CD4-positive, CD25-positive, alpha-beta regulatory T cell (primary cell): ENCODE measurements at places on chromosomes 11 and 22. TPM values are rescaled to one million over a fixed set of nuclear protein-coding genes. Genes with fewer than 3 reads are reported as not detected.

- DNase-seq: no peak
- H3K4me1 ChIP-seq: peaks cover 47% of the 10 kb centered on the region
- H3K4me3 ChIP-seq: no peak overlapping the region
Observed at GRCh38 chr11:65390996-65391395, 4.6 kb downstream of the FRMD8 start.

- peak overlapping the region; percentile 31 for H3K27ac ChIP-seq
- peaks cover 37% of the 10 kb centered on the region for H3K4me1 ChIP-seq
Observed at GRCh38 chr11:62721994-62722393, 5.3 kb downstream of the HNRNPUL2 start.

DNA sequence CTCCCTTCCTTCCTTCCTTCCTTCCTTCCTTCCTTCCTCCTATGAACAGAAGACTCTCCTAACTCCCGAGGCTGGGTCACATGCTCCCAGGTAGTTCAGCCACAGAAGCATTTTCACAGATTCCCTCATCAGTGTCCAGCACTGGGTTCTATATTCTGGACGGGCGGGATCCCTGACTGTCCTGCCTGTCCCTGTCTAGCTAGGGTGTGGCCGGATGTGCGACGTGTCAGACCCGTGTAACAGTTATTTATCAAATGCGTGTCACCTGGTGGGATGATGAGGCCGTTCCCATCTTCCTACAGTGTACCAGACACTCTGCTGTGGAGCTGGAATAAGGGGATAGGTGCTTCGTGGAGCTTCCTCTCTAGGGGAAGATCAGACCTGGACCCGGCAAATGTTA lies 901.0 kb downstream of the BRD1 start:
- no peaks in the 10 kb centered on the region for H3K36me3 ChIP-seq
- no peak for DNase-seq
- no peak overlapping the region for H3K27ac ChIP-seq

GRCh38 chr11:134636071-134636470 lies 224.0 kb upstream of the B3GAT1 start:
- DNase-seq: no peak
- H3K27me3 ChIP-seq: no peaks in the 10 kb centered on the region
- no peak overlapping the region for H3K27ac ChIP-seq
- H3K4me1 ChIP-seq: no peaks in the 10 kb centered on the region
- no peak overlapping the region for H3K4me3 ChIP-seq

GRCh38 chr22:39299829-39300178 lies 19.6 kb downstream of the RPL3 start:
- no peak overlapping the region for H3K27ac ChIP-seq

GRCh38 chr11:2300936-2301630 lies 635 bp downstream of the C11orf21 start:
- H3K36me3 ChIP-seq: no peaks in the 10 kb centered on the region
- H3K4me1 ChIP-seq: peaks cover 76% of the 10 kb centered on the region
- H3K27ac ChIP-seq: peak overlapping the region; percentile 80
- H3K27me3 ChIP-seq: no peaks in the 10 kb centered on the region

- H3K27me3 ChIP-seq: no peaks in the 10 kb centered on the region
- H3K36me3 ChIP-seq: no peaks in the 10 kb centered on the region
- peaks cover 61% of the 10 kb centered on the region for H3K4me1 ChIP-seq
- peak overlapping the region; percentile 77 for H3K4me3 ChIP-seq
- peak overlapping the region; percentile 87 for H3K27ac ChIP-seq
- DNase-seq: peak; percentile 63
Observed at GRCh38 chr22:46054091-46055073, 77.4 kb upstream of the WNT7B start.

DNA sequence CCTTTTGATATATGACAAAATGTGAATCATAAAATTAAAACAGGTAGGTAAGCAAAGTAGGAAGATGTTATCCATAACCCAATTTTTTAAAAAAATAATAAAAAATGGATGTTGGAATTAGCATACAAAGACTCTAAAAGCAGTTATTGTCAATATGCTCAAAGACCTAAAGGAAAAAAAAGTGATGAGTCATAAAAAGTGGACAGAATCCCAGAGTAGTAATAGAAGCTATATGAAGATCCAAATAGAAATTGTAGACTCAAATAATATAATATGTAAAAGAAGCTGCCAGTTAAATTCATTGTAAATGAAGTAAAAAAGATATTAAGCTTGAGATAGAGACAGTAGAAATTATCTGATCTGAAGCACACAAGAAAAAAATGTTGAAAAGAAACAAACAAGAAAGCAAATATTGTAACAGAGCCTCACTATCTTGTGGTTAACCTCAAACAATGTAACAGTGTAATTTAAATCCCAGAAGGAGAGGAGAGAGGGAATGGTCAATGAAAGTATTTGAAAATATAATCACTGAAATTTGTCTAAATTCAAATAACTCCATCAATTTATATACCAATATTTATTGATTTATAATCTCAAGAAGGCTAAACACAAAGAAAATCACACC lies 773.4 kb upstream of the RAG2 start:
- no peaks in the 10 kb centered on the region for H3K27me3 ChIP-seq
- no peak for DNase-seq
- H3K4me3 ChIP-seq: no peak overlapping the region
- H3K36me3 ChIP-seq: no peaks in the 10 kb centered on the region
- H3K27ac ChIP-seq: no peak overlapping the region

DNA sequence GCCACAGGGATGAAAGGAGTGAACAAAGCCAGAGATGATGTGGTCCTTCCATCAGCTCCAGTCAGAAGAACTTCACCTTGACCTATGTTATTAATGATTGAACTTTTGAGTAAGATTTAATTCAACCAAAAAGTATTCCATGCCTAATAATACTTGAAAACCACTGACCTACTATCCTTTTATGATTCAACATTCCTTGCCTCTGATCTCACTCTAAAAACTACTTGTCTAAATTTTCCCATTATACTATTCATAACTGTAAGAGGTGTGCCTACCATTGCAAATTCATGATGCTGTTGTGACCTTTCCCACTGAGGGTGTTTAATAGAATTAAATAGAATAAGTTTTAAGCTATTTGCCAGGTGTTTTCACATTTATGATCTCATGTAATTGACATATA lies 164.7 kb upstream of the GUCY1A2 start:
- no peak for DNase-seq
- no peak overlapping the region for H3K4me3 ChIP-seq
- no peaks in the 10 kb centered on the region for H3K36me3 ChIP-seq
- H3K4me1 ChIP-seq: no peaks in the 10 kb centered on the region
- H3K27me3 ChIP-seq: no peaks in the 10 kb centered on the region
- H3K27ac ChIP-seq: no peak overlapping the region

- DNase-seq: no peak
- H3K27ac ChIP-seq: no peak overlapping the region
- no peak overlapping the region for H3K4me3 ChIP-seq
- H3K27me3 ChIP-seq: no peaks in the 10 kb centered on the region
- H3K36me3 ChIP-seq: peaks cover 65% of the 10 kb centered on the region
Observed at GRCh38 chr11:68263444-68264035, 8.2 kb downstream of the C11orf24 start.

DNA sequence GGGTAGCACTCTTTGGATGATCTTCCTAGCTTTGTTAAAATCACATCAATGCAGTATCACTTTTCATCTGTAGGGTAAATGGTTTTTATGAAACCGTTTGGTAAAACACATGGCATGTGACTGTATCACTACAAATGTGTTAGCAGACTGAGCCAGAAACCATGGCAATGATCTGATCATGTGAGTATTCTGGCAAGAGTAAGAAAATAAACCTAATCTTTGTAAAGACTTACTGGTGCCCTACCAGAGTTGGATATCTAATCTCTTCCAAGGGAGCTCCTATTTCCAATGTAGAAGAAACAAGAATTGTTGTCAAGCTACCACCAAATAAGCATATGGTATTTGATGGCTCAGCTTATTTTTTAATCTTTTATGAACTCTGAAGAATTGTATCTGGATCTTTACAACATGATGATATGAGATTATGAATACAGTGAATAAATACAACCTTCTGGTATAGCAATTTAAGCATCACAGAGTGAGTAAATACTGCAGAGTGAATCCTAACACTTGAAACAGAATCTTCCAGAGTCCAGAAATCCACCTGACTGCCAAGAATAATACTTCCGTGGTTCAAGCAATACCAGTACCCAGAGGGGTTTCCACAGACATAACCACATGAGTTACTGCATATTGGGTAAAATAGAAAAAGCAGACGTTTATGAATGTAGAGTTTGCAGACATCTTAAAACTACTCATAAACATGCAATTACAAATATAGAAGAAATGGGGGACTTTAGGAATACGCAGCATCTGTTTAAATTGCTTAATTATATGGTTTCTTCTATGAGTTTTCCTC lies 238.8 kb downstream of the TTC28 start:
- H3K27ac ChIP-seq: no peak overlapping the region
- no peaks in the 10 kb centered on the region for H3K36me3 ChIP-seq
- peaks cover 13% of the 10 kb centered on the region for H3K4me1 ChIP-seq
- H3K4me3 ChIP-seq: no peak overlapping the region

DNA sequence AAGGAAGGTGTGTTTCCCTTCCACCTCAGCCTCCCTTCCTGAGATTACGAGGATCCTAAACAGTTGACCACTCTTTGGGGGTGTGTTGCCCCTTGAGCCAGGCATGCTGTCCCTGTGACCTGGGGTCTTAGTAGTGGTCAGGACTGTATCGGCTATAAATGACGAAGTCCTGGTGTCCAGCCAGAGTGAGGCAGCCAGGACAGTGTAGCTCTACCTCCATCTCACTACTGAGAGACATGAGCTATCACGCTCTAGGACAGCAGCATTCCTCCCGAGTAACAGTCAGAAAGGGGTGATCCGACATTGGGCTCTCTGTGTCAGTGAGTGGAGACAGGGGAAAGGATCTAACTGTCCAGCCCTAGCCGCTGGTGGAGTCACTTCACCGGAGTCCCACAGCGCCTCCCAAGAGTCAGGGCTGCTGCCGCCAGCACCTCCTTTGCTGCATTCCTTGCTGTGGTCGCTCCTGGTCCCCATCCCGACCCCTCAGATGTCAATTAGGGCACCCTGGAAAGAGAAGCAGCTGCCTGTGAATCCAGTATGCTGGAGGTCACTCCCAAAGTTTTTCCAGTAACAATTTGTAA lies 3.3 kb upstream of the B3GNT6 start:
- no peak overlapping the region for H3K27ac ChIP-seq
- H3K36me3 ChIP-seq: no peaks in the 10 kb centered on the region
- peaks cover 12% of the 10 kb centered on the region for H3K27me3 ChIP-seq

- no peak overlapping the region for H3K4me3 ChIP-seq
Observed at GRCh38 chr11:26510756-26511155, 61.3 kb downstream of the MUC15 start.

Gene PRSS23
- total RNA-seq: not detected

Gene OR6A2
- not detected for total RNA-seq

Gene SCGB1D1
- not detected for total RNA-seq

Gene C11orf65
- 0.37 TPM for total RNA-seq

Gene MMP3
- total RNA-seq: not detected

Gene FGF3
- total RNA-seq: not detected

Gene SAA2
- 0.62 TPM for total RNA-seq

Gene EIF3L
- 390 TPM for total RNA-seq

Gene ANO3
- total RNA-seq: not detected

Gene MTFP1
- total RNA-seq: 111 TPM

Gene SLC25A18
- not detected for total RNA-seq
